ENCODE measurements at places on chromosomes 3 and 15. TPM values are rescaled to one million over a fixed set of nuclear protein-coding genes. Genes with fewer than 3 reads are reported as not detected.

- H3K27ac ChIP-seq, result no peak overlapping the region
- H3K36me3 ChIP-seq, result no peaks in the 10 kb centered on the region
- peaks cover 44% of the 10 kb centered on the region for H3K4me1 ChIP-seq
- no peaks in the 10 kb centered on the region for H3K27me3 ChIP-seq
Observed at GRCh38 chr3:4532535-4533112, 39.5 kb downstream of the ITPR1 start.

DNA sequence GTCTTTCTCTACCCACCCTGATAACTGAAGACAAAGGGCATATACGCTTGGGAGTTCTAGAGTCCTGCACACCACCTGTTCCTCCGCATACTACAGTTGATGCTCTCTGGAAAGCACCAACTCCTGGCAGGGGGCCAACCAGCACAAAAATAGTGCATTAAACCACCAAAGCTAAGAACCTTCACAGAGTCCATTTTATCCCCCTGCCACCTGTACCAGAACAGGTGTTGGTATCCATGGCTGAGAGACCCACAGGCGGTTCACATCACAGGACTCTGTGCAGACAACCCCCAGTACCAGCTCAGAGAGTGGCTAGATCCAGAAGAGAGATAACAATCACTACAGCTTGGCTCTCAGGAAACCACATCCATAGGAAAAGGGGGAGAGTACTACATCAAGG is 114.4 kb upstream of the POU1F1 start:
- no peaks in the 10 kb centered on the region for H3K36me3 ChIP-seq
- no peak overlapping the region for H3K4me3 ChIP-seq
- DNase-seq, result no peak
- H3K4me1 ChIP-seq, result no peaks in the 10 kb centered on the region

Gene KATNBL1
- total RNA-seq, result 39.5 TPM

Gene NRG4
- total RNA-seq, result 0.21 TPM

Gene ROBO2
- total RNA-seq, result 47.1 TPM

Measured in cardiac muscle cell (in vitro differentiated cells and primary cell).